B cell (primary cell): ENCODE measurements at places on chromosomes 12 and 14. TPM values are rescaled to one million over a fixed set of nuclear protein-coding genes. Genes with fewer than 3 reads are reported as not detected.

The PSME1 gene
- total RNA-seq: 227 and 237 TPM in 2 replicates

The LAG3 gene
- not detected in 2 replicates for total RNA-seq

DNA sequence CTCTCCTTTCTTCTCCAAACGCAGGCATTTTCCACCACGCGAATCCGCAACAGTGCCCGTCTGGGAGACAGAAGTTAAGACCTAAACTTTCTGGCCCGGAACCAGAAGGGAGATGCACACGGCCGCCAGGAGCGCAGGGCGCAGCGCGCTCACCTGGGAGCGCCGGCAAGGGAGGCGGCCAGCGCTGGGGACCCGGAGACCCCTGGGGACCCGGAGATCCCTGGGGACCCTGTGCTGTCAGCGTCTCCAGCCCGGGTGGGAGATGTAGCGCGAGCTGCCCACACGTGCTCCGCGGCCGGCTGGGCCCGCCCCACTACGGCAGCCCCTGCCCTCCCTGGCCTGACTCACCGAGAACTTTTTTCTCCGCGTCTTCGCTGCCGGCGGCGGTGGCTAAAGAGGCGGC, 620 bp downstream of the YBX3 start:
- DNase-seq: peak; percentile 85

DNA sequence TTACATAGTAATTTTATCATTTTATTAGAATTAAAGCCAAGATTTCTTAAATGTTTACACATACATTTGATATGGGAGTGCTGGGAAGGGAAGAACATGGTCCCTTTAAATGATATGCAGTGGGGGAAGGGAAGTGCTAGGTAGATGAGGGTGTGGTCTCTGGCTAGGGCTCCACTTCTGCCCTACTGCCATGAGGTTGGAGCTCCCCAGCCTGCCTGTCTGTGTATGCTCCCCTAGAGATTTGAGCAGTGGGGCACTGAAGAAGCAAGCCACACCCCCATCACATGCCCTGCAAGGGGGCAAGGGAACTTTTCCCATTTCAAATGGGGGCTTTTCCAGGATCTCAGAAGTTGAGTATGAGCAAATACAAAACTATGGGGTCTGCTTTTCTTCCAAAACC, 25.5 kb downstream of the CLECL1 start:
- no peak for DNase-seq

DNA sequence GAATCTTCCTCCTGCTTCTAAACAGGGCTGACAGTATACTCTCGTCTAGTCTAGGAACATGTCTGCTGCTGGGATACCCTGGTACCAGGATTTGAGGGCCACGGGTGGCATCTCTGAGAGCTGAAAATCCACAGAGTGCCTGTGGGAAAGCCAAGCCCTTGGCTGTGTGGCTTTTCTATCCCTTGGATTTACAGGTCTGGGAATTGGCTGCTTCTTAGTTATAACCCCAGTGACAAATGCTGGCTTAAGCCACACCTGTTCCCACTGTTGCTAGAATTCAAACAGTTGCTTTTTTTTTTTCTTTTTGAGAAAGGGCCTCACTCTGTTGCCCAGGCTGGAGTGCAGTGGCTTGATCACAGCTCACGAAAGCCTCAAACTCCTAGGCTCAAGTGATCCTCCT, 14.3 kb upstream of the RIN3 start:
- no peak for DNase-seq

- DNase-seq: no peak
Observed at GRCh38 chr14:69982220-69982839, 103.1 kb downstream of the SMOC1 start.

GRCh38 chr14:25134184-25134583, 84.2 kb upstream of the STXBP6 start:
- no peak for DNase-seq

GRCh38 chr14:46661728-46662127, 10.1 kb upstream of the RPL10L start:
- DNase-seq: no peak
